ENCODE measurements at places on chromosomes 16 and 17. TPM values are rescaled to one million over a fixed set of nuclear protein-coding genes. Genes with fewer than 3 reads are reported as not detected.

- no peak for DNase-seq
Observed at GRCh38 chr17:70217571-70217970, 48.2 kb downstream of the KCNJ2 start.

- DNase-seq = no peak
Observed at GRCh38 chr17:34474706-34475105, 104.7 kb upstream of the TMEM132E start.

DNA sequence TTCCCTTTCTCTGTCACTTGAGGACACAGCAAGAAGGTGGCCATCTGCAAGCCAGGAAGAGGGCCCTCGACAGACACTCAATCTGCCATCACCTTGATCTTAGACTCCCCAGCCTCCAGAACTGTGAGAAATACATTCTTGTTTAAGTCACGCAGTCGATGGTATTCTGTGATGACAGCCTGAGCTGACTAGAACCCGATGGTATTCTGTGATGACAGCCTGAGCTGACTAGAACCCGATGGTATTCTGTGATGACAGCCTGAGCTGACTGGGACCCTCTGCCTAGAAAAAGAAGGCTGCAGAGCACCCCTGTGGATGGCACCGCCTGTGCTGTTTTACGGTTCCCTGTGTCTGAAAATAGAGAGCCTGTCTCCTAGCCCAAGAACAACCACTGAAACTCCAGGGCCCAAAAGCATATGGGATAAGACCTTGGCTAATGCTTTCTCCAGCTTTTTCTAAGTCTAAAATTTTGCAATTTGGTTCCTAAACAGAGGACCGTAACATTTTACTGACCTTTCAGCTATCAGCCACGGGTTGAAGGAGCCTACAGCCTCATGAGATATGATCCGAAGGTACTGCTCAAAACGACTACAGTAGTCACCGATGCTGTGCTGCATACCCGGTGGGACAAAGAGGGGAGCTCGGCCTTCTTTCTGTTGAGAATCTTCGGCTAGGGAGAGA lies 33.1 kb upstream of the PITPNM3 start:
- no peak for DNase-seq

DNA sequence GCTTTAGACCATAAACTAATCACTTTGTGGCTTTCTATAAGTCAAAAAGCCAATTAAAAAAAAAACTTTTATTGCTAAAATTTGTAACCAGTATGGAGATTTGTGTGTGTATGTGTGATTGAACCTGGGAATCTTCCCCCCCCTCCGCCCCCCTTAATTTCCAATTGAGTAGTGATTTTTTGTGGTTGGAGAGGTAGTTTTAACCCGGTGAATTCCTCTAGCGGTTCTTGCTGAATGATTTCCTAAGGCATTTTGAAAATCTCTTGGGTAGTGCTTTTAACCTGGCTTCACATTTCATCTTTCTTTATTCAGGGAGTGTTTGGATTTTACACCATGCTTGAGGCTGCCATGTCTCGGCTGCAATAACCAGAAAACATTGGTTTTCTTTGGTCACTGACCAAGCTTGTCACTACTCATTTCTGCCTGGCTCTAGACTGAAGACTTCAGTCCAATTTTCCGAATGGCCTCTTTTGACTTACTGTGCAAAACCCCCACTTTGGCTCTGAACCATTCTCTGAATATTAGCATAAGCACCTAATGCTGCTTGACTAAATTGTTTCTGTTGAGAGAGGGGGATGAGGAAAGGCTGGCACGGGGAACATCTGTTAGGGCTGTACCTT lies 35.6 kb downstream of the PRKCA start:
- no peak for DNase-seq

GRCh38 chr17:18141210-18141803 lies 32.8 kb downstream of the MYO15A start:
- no peak for DNase-seq

The LAT gene
- 5.8 TPM for total RNA-seq
